Amniotic stem cell (primary cell): ENCODE measurements at places on chromosomes 2 and 18.
A peak's percentile ranks its signal among the peaks of the same experiment; 100 is the strongest.

GRCh38 chr18:75360215-75360614 is 67.3 kb downstream of the SMIM21 start:
- DNase-seq: no peak

GRCh38 chr2:204401114-204401513 is 144.2 kb upstream of the PARD3B start:
- no peak for DNase-seq

GRCh38 chr2:54597153-54597848 is 126.2 kb upstream of the EML6 start:
- DNase-seq: no peak

DNA sequence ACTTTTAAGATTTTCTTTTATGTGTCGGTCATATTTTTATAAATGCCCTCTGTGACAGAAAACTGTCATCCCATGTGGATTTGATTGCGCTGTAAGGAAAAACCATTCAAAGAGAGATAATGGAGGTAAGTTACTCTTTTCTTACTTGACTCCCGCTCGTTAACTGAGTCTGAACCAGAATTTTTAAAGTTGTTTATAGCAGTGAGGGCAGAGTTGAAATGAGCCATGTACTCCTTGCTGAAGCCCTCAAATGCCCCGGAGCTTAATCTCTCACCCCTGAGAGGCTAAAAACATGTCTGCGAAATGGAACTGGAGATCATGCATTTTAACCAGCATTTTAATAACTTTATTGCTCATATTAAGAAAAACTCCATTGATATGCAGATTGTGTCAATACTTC is 320.0 kb upstream of the SOX11 start:
- DNase-seq: no peak

GRCh38 chr2:69453475-69454129 is 16.4 kb upstream of the NFU1 start:
- DNase-seq: no peak

DNA sequence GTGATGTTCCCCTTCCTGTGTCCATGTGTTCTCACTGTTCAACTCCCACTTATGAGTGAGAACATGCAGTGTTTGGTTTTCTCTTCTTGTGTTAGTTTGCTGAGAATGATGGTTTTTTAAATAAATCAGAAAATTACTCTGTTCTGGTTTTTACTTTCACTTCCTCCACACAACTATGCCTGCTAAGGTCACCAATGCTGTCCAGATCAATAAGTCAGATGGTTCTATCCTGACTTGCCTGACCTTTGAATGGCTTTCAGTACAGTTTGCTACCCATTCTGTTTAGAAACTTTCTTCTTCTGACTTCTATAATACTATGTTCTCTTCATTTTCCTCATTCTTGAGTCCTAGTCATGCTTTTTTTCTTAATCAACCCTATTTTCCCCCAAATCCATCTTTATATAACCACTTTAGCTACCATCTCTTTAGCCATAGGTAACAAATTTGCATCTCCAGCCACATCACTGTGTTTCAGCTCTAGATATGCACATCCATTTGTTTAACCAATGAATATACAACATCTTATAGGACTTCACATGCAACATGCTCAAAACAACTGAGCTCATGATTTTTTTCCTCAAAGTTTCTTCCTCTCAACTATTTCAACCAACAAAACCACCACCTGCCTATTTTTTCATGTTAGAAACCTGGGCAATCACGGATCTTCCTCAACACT is 58.8 kb upstream of the SLC38A11 start:
- DNase-seq: no peak

- no peak for DNase-seq
Measured at GRCh38 chr2:86065512-86065911, 40.2 kb downstream of the POLR1A start.

- DNase-seq: no peak
Measured at GRCh38 chr2:150425121-150425955, 62.1 kb downstream of the RND3 start.

DNA sequence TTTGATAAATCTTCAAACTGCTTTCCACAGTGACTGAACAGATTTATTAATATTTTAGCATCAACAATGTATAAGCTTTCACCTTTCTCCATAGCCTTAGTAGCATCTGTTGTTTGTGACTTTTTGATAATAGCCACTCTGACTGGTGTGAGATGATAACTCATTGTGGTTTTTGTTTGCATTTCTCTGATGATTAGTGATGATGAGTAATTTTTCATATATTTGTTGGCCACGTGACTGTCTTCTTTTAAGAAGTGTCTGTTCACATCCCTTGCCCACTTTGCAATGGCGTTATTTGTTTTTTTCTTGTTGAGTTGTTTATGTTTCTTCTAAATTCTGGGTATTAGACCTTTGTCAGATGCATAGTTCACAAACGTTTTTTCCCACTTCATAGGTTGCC is 952.9 kb downstream of the TRIB2 start:
- no peak for DNase-seq

GRCh38 chr2:42659609-42660008 is 91.2 kb downstream of the MTA3 start:
- no peak for DNase-seq

- no peak for DNase-seq
Measured at GRCh38 chr2:25312958-25313710, 28.6 kb downstream of the DNMT3A start.

DNA sequence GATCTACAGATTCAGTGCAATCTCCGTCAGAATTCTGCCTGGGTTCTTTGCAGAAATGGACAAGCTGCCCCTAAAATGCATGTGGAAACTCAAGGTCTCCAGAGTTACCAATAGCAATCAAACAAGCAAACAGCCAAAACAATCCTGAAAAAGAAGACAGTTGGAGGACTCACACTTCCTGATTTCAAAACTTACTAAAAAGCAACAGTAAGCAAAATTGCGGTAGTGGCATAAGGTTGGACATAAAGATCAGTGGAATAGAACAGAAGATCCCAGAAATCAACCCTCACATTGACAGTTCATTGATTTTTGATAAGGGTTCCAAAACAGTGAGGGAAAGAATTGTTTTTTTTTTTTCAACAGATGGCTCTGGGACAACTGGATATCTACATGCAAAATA is 59.7 kb downstream of the NPPC start:
- no peak for DNase-seq

DNA sequence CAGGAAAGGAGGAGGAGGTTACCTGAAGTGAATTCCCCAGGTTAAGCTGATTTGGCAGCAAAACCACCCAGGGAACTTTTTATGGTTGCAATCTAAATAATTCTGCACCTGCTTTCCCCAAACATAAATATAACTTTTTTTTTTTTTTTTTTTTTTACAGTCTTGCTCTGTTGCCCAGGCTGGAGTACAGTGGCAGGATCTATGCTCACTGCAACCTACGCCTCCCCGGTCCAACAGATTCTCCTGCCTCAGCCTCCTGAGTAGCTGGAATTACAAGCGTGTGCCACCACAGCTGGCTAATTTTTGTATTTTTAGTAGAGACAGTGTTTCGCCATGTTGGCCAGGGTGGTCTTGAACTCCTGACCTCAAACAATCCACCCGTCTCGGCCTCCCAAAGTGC is 16.1 kb upstream of the PPP1CB start:
- no peak for DNase-seq

DNA sequence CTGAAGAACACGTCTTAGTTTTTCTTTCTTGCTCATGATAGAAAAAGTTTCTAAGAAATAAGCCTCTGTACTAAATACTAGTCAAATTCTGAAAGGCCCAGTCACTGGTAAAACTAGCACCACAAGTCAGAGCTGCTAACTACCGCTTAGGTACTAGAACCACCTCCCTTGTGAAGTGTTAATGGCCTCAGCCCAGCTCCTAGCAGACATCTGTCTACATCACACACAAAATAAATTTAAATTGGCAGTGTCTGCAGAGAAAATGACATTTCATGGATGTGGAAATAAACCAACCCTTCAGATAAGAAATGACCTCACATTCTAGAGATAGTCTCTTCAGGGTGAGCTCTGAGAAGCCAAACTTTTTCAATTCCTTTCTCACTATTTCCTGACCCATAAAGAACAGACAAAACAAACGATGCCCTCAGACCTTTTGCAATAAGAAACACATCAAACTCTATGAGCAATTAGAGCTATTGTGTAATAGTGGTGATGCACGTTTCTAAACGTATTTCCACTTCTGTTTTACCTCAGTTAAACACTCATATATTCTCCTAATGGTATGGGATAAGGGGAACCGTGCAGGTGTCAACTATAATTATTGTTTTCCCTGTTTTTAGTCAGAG is 70.3 kb upstream of the DSG1 start:
- DNase-seq: no peak

DNA sequence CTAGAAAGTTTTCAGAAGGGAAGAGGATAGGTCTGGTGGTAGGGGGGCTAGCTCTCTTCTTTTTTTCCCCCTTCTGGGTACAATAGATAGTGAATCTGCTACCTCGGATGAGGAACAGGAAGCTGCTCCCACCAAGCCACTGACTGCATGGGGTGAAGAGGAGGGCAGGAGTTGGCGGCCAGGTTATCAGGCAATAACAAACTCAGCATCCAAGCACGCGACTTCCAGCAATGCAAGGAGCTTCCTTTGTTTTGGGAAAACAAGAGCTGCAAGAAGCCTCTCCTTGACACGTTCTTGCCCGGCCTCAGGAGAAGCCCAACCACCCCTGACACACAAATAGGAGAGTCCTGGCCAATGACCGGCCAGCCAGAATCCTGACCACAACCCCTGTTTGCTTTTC is 32.2 kb downstream of the NHEJ1 start:
- DNase-seq: no peak

DNA sequence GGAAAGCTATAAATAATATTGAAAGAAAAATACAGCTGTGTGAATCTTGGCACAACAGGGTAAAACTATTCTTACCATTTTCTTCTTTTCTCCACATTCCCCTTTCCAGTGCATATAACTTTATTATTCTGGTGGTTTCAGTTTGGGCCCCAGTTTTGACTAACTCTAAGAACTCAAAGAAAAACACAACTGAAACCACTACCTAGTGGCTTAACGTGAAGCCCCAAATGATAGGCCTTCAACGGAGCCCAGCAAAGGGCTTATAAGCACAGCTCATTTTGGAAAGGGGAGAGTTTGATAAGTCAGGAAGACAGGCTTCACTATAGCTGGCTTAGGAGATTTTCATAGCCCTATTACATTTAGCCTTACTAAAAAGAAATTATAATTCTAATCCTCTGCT is 62.4 kb downstream of the PPP1R1C start:
- DNase-seq: no peak

DNA sequence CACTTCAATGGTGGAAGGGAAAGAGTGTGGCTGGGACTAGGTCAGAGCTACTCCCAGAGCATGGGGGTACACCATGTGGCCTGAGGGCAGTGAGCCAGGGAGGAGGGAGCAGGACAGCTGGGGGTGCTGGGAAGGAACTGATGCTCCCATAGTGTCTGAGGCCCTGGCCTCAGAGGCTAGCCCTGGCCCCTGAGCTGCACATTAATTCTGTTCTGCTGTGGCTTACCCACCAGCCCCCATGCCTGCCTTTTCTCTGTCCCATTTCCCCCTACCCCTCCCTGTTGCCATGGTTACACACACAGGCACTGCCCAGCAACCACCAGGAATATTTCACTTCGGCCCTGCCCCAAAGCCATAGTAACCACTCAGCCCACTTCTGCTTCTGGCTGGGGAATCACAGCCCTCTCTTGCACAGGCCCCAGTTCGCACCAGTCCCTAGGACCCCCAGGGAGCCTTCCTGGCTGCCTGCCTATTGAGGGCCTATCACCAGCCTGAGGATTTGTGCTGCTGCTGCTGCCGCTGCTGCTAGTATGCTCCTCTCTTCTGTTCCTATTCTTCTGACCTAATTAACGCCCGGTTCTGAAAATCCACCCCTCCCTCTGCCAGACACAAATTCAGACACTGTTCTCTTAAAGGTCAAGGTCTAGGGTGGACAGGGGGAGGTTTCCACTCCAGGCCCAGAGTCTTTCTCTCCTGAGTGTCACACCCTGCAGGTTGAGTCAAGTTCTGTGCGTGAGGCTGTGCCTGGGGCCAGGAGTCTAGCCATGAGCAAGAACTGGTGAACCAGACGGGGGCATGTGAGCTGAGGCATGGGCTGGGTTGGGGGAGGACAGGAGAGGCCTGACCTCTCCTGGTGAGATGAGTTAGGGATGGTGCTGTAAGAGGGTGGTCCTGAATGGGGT is 87.1 kb upstream of the MCFD2 start:
- DNase-seq: no peak

DNA sequence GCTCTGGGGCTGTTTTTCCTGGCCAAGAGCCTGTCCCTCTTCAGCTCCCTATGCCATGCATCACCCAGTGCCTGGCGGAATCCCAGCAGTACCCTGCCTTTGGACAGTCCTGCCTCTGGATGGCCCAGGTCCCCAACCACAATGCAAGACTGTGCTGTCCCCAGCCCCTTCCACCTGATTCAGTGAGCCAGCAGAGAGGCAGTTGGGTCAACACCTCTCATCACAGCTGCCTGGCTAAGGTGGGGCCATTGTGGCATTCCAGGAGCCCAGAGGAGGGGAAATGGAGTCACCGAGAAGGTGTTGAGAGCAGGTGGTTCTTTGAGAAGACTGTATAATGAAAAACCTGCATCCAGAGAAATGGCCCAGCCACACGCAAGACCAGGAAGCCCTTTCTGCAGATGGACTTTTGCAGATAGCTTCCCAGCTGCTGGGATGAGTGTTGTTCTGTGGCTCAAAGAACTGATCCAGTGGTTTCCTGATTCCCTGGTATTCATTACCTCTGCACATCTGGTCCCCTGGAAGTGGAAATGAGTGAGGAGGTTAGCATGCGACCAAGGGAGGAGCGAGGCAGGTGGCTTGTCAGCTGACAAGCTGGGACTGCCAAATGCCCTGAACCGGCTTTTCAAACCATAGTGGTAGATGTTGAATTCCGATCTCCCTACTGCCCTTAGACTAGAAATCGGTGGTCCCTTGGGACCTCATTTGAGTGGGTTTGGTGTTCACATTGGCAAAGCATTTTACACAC is 1.7 kb upstream of the ASPRV1 start:
- DNase-seq: no peak

- DNase-seq: no peak
Measured at GRCh38 chr2:219419331-219420197, 1.4 kb downstream of the DES start.

DNA sequence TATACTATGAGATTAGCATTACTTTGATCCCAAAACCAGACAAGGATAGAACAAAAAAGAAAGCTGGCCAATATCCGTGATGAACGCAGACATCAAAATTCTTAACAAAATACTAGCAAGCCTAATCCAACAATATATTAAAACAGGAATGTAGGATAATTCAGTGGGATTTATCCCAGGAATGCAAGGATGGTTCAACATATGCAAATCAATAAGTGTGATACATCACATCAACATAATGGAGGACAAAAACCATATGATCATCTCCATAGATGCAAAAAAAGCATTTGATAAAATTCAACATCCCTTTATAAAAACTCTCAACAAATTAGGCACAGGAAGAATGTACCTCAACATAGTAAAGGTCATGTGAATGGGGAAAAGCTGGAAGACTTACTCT is 158.5 kb downstream of the KCNE4 start:
- DNase-seq: no peak

DNA sequence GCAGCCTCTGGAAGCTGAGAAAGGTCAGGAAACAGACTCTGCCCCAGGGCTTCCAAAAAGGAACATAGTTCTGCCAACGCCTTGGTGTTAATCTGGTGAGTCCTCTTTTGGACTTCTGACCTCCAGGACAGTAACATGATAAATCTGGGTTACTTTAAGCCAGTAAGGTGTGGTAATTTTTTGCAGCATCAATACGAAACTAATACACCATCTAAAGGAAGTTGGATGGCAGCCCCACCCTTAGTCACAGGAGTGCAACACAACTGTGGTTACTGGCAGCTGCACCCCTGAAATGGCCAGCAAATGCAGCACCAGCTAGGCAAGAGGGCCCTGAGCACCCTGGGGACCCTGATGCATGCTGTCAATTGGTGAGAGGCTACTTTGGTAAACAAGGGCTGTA is 25.8 kb downstream of the CREG2 start:
- DNase-seq: no peak

- peak; percentile 59 for DNase-seq
Measured at GRCh38 chr18:22503803-22504202, 86.1 kb upstream of the CTAGE1 start.
